Right lung (tissue), 10 donors: ENCODE measurements at places on chromosomes 3 and 15.

DNA sequence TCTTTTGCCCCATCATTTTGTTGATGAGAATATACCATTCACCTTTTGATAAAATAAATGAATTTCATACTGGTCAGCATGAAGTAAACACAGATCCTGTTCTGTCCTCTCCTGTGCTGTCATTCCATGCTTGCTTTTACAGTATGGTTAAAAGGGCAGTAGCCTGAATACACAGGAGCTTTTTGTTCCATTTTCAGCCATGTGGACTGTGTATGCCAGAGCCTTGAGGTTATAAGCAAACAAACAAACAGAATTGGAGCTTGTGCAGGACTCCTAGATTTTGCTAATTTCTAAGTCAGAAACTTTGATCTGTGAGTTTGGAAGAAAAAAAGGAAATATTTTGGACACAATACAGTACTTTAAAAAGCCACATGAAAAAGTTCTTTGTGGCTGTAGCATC is 91.9 kb downstream of the LRRC28 start:
- no peak for DNase-seq

GRCh38 chr3:20130106-20130505 is 55.9 kb downstream of the SGO1 start:
- DNase-seq = no peak

DNA sequence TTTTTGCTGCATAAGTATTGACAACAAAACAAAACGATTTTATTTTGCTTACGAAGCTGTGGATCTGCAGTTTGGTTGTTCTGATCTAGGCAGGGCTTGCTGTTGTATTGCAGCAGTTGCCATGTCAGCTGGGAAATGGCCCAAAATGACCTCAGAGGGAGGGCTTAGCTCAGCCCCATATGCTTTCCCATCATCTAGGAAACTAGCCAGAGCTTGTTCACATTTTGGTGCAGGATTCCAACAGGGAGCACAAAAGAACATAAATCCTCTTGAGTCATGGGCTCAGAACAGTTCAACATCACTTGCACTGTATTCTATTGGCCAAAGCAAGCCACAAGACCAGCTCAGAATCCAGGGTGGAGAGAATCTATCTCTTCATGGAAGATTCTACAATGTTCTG is 42.2 kb upstream of the ROBO2 start:
- DNase-seq = no peak

DNA sequence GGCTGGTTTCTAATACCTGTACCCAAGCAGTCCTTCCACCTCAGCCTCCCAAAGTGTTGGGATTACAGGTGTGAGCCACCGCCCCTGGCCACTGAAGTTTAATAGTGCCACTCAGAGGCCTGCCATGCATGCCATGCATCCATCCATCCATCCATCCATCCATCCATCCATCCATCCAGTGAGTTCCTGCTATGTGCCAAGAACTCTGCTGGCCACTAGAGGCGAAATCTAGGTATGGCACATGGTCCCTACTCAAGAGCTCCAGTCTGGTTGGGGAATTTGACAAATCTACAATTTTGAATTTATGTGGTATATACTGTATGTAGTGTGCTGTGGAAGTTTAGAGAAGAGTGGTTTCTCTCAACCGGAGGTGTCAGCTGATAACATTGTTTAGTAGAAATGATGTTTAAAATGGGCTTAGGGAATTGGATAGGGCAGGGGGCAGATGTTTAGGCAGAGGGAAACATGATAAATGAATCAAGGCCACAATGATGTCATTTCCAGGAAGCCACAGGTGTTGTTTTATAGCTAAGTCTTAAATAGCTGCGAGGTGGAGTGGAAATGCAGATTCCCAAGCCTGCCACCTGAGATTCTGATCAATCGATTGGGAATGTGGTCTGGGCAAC is 384.4 kb upstream of the C2CD4B start:
- DNase-seq = no peak

GRCh38 chr3:158896729-158897128 is 94.9 kb downstream of the MFSD1 start:
- no peak for DNase-seq
